Fibroblast of skin of left biceps (primary cell): ENCODE measurements at places on chromosomes 3 and 15.

DNA sequence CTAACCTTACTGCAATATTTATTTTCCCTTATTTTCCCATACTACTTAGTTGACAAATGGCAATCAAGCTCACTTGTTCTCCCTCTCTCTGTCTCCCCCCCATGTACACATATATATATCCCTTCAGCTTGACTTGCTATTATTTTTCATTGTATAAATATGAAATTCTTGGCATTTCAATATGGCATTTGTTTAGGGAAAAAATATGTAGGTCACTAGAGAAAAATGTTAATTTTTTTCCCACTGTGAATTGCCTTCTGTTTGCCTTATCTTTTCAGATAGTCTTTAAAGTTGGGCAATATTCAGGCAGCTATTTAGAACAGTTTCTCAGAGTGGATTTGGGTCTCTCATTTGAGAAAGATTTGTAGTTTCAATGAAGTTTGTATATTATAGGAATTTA lies 62.8 kb upstream of the UTS2B start:
- no peak for DNase-seq

DNA sequence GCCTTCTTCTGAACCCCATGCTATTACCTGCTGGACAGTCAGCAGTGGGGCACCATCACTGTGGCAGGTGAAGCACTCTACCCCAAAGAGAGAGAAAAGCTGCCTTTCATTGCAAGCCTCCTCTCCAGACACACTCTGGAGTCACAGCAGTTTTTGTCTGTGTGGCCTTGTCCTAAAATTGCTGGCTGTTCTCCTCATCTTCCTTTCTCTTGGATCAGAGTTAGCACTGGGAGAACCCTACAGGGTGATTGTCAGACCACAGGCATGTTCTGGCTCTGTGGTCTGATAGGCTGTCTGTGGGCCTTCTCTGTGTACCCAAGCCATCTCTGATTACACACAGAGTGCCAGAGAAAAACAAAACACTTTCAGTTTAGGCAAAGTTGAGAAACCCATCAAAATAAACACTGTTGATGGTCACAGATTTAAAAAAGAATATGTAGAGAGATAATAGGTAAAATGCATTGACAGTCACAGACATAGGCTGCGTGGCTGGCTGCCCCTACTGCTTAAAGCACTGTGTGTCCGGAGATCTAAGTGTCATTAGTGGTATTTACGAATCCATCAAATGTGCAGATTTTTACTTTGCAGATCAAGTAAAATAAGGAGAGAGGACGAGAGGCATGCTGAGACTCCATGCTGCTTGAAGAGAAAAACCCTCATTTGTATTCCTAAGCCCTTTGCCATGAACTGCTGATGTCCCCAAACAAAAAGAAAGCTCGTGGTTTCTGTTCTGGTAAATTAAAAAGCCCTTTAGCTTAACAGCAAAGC lies 689.9 kb downstream of the TUSC7 start:
- DNase-seq: peak; percentile 16

DNA sequence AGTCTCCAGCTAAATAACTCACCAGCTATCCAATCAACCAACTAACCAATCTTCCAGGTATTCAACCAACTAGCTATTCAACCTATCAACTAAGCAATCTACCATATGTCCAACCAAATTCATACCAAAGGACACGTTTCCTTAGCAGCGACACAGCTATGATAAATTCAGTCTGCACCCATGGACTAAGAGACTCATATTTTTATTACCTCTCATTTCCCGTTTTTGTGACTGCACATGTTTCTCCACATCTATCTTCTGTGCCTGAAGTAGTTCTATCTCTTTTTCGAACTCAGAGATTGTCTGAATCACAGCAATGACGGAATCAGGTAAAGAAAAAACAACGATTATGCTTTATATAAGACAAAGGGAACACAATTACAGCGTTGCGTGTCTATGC lies 34.0 kb upstream of the GNB5 start:
- no peak for DNase-seq

GRCh38 chr3:43038010-43038409 lies 58.9 kb downstream of the GASK1A start:
- no peak for DNase-seq

- no peak for DNase-seq
These were observed 89.0 kb downstream of the PPCDC start for GRCh38 chr15:75112278-75112847.

- DNase-seq: no peak
These were observed 176.3 kb downstream of the FOXP1 start for GRCh38 chr3:71406972-71407810.

GRCh38 chr3:37445163-37445562 lies 270.8 kb upstream of the LRRFIP2 start:
- no peak for DNase-seq

GRCh38 chr3:171189394-171190080 lies 163.0 kb upstream of the SLC2A2 start:
- DNase-seq: no peak

GRCh38 chr3:5160940-5161858 lies 26.3 kb upstream of the EDEM1 start:
- no peak for DNase-seq

GRCh38 chr3:128521715-128522114 lies 28.7 kb upstream of the GATA2 start:
- no peak for DNase-seq
